ENCODE measurements at places on chromosomes 3 and 15.

GRCh38 chr3:158748237-158748828 is 16.1 kb upstream of the RARRES1 start:
- no peak for DNase-seq

DNA sequence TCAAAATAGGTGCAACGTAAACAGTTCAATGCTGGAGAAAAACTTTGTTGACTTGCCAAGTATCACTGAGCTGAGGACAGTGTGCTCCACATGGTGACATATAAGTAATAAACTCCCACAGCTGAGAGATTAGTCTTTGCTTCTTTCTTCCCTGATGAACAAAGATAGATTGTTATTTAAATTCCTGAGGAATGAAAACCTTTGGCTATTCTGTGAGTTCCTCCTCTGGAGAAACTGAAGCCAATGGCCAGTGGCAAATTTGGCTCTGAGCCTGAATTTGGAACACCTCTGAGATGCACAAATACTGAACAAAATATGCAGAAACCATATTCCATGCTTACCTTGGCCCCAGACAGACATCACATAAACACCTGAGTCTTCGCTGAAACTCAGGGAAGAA is 63.3 kb downstream of the RPL22L1 start:
- no peak for DNase-seq

GRCh38 chr3:114884213-114884923 is 262.7 kb downstream of the ZBTB20 start:
- no peak for DNase-seq

GRCh38 chr3:127312818-127313217 is 25.0 kb upstream of the PRR20G start:
- DNase-seq, result no peak

DNA sequence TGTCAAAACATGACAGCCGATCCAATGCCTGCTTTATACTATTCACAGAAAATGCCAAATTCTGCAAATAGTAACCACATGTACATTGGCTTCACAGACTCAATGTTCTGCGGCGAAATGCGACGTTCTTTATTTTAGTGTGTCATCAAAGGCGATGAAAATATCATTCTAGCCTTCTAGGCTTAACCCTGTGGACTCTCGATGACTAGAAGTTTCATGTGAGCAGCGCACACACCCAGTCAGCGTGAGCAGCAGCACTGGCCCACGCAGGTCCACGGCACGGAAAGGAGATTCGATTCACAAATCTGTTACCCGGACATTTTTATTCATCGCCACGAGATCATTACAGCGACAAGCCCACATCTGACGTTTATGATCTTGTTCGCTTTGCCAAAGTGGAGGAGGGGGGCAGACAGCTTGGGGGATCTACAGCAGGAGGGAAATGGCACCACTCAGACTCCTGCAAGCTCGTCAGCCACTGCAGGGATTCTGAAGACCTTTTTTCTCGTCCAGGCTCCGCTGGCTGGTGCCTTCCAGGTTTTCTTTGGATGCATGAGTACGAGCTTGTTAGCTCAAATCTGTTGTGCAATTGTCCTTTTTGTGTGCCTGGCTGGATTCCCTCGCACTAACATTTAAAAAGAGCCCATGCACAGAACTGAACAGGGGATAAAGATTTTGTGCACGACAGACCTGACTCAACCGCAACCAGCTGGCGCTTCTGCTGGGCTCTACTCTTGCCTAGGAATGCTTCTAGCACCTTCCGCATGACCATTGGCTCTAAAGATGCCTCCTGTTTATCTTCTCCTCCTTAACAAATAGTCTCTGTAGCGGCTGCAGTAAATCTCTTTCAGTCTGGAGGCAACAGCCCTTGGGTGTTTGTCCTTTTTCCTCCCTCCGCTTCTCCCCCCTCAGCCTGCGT is 938.4 kb downstream of the MCTP2 start:
- no peak for DNase-seq

DNA sequence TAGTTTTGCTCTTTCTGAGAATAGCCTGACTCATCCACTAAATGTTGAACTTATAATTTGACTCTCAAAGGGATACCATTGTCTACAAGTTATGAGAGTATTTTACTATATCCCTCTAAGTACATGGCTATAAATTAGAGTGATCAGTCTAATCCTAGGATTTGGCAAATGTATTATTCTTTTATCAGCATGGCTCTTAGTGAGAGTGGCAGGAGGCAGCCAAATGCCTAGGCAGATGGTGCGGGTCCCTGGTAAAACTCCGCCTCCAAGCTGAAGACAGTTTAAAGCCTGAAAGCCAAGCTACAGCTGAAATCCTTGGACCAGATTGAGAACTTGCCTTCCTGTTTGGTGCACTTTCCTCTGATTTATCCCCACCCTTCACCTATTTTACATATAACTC is 631.8 kb downstream of the SQOR start:
- DNase-seq, result no peak

DNA sequence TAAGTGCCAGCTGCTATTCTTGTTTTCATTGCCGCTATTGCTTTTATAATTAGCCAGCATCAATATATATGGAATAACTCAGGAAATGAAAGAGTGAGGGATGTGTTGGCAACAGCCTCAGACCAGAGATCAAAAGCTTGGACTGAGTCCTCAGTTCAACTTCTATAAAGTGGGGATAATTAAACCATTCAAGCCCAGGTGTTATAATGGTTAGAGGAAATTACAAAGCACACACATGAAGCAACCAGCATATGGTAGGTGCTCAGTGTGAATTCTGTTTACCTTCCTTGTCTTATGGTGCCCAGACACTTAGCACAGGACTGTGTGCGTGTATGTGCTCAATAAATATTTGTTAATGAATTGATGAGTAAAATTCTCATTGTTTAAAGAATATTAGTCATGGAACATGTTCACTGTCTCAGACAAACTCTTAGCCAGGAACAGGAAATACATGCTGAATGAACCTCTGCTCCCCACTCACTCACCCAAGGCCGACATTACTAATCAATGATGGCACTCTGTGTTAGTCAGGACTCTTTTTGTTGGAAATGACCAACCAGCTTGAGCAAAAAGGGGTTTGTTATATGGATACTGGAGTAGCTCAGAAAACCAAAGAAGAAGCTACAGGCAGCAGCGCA is 16.7 kb upstream of the CCDC174 start:
- DNase-seq, result no peak

DNA sequence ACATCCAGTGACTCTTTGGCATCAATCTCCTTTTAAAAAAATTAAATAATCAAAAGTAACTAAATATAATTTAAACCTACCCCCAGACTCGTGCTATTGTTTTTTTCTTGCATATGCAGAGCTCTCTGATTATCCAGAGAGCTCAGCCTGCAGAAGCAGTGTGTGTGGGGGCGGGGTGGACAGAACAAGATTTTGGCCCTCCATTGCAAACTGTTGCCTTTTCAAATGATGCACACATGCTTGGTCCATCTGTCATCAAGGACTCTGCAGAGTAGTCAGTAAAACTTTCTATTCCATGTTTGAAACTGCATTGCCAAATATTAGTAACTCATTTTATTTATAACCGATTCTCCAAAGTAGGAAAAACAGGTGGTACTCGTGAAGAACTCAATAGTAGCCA is 28.6 kb upstream of the STXBP5L start:
- DNase-seq, result no peak

- DNase-seq, result peak; percentile 78
Observed at GRCh38 chr15:55829826-55830225, 86.9 kb upstream of the PRTG start.

GRCh38 chr15:29924750-29925149 is 102.5 kb upstream of the TJP1 start:
- no peak for DNase-seq

DNA sequence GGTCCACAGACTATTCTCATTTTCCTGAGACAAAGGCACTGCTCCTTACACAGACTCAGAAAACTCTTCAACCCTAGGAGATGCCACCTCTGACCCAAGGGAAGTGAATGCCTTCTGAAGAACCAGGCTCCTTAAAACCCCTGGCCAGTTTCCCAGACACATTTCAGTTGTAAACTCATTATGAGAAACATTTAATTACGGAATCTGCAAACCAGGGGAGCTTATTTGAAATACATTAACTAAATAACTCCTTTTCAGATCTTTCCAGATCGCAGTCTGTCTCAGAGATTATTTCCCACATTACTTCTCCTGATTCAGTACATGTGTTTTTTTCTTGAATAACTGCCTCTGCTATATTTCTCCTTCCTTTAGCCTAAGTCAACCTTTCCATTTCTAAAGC is 17.6 kb downstream of the MYO5A start:
- no peak for DNase-seq

GRCh38 chr3:117145677-117146076 is 436.1 kb downstream of the TUSC7 start:
- no peak for DNase-seq

DNA sequence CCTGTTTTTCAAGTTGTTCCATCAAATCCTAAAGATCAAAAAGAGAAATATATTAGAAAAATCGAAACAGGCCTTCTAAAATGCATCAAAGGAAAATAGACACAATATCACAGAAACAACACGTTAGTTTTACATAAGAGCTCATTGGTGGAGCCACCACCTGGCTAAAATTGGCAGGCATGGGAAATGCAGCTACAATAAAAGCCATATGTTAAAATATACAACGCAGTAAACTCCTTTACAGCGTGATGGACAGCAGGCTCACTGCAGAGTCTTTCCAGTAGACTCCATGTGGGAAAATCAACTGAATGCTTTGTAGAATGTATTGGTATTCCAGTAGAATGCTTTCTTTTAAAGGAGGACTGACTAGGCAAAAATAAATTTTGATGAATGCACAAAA is 40.9 kb upstream of the MYO5C start:
- DNase-seq, result no peak

DNA sequence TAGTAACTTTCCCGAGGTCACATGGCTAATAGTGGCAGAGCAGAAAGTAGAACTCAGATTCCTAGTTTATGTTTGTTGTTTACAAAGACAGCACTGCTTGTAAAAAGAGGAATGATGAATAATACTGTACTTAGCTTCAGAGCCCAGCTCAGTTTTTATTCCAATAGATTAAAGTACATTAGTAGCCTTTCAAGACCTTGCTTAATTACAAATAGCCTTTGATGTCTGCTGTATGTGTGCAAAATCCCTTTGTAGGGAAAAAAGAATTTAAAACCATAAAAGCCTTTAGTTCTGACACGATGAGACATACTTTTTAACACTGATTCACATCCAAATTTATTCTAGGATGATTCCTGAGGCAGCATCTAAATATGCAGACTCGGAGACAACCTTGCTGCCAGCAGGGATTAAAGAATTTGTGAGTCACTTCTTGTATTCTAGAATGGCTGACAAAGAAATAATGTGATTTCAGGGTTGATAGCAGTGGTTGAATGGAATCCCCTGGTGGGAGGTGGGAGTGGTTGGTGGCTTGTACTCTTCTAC is 324.2 kb upstream of the TGFBR2 start:
- no peak for DNase-seq

DNA sequence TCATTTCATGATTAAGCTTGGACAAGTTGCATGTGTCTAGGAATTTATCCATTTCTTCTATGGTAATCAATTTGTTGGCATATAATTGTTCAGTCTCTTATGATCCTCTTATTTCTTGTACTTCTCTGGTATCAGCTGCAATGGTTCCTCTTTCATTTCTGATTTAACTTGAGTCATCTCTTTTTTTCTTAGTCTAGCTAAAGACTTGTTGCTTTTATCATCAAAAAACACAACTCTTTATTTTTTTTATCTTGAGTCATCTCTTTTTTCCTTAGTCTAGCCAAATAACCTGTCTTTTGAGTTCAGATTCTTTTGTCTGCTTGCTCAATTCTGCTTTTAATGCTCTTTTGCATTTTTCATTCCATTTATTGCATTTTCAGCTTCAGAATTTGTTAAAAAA is 37.3 kb downstream of the UBE3A start:
- DNase-seq, result no peak

GRCh38 chr3:106229495-106230278 is 360.9 kb upstream of the CBLB start:
- DNase-seq, result no peak

DNA sequence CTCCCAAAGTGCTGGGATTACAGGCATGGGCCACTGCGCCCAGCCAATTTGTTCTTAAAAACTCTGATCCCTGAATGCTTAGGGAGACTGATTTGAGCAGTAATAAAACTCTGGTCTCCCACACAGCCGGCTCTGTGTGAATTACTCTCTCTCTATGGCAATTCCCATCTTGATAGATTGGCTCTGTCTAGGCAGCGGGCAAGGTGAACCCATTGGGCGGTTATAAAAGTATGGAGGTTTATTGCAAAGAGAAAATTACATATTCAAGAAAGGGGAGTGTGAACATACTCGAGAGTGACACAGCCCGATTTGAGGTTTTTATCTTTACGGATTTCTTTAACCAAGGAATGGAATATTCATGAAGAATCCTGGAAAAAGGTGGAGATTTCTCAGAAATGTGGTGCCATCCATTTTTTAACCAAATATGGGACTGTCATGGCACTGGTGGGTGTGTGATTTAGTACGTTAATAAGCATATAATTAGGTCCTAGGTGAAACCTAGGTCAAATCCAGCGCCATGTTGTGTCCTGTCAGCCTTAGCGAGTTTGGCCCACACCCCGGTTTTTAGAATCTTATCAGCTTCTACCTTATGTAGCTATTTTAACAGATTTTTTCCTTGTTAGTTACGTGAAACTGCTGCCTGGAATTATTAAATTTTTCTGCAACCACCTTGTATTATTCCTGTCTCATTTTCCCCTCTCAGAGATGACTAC is 7.2 kb upstream of the GMPS start:
- DNase-seq, result no peak

GRCh38 chr3:120524171-120524923 is 71.8 kb upstream of the NDUFB4 start:
- peak; percentile 1 for DNase-seq

GRCh38 chr3:17850448-17850847 is 108.0 kb upstream of the TBC1D5 start:
- DNase-seq, result no peak

DNA sequence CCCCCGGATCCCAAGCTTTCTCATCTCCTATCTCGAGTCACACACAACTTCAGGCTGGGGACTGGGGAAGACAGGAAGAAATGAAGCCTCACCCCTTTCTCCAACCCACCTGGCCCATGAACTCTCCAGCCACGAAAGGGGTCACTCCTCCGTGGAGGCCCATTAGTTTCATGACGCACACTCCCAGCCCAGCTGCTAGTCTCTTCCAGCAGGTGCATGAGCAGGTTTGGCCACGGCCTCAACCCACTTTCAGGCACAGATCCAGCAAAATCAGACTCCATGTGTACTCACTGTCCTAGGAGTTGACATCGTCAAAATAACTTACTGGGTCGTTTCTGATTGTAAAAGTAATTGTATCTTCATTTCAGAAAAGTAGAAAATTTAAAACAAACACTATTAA is 76.6 kb downstream of the C3orf70 start:
- DNase-seq, result no peak

- DNase-seq, result no peak
Observed at GRCh38 chr3:129835198-129835597, 58.3 kb downstream of the TMCC1 start.

- DNase-seq, result no peak
Observed at GRCh38 chr3:106963442-106963841, 413.8 kb upstream of the CCDC54 start.

- no peak for DNase-seq
Observed at GRCh38 chr15:101532865-101533264, 43.4 kb upstream of the PCSK6 start.

All from activated CD4-positive, alpha-beta T cell treated with anti-CD3 and anti-CD28 coated beads, Interleukin-2, Interleukin-6, amounts not matched to agents 100 ng/mL and 50 ng/mL, durations not matched to agents 16 hours and 8 hours (primary cell).